ENCODE measurements at places on chromosomes 16 and 17. TPM values are rescaled to one million over a fixed set of nuclear protein-coding genes. Genes with fewer than 3 reads are reported as not detected.

DNA sequence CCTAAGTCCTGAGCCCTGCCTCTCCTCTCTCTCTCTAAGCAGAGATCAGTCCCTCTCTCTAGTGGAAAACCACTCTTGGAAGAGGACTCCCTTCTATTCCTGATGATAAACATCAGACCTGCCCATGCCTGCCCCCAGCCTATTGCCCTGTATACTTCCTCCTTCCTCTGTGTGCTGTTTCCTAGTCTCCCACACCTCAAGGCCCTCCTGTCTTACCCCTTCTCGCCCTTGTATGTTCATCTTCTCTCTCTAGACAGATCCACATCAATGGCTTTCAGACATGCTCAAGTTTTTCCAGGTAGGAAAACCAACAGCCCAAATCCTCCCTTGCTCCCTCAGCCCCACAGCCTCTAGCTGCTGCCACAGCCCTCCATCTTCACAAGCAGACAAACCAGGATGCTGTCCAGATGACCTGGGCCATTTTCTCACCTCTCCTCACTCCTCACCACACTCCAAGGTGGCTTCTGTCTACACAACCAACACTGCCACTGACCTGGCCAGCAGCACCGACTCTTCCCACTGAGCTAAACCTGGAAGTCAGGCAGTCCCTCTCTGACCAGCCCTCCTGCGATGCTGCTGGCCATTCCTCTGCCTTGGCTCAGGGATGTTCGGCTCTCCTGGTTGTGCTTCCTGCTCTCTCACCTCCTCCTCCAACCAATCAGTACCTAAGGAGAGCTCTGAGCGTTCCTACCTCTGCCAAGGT is 36.3 kb downstream of the MARF1 start:
- H3K4me1 ChIP-seq = peaks cover 52% of the 10 kb centered on the region
- no peaks in the 10 kb centered on the region for H3K27me3 ChIP-seq
- peaks cover 38% of the 10 kb centered on the region for H3K36me3 ChIP-seq
- H3K27ac ChIP-seq = peak overlapping the region; percentile 90
- no peak for DNase-seq

GRCh38 chr17:17683710-17684365 is 2.6 kb downstream of the RAI1 start:
- H3K4me1 ChIP-seq = no peaks in the 10 kb centered on the region
- H3K36me3 ChIP-seq = no peaks in the 10 kb centered on the region
- H3K27me3 ChIP-seq = no peaks in the 10 kb centered on the region
- no peak overlapping the region for H3K4me3 ChIP-seq

GRCh38 chr17:75084039-75084660 is 3.6 kb upstream of the SLC16A5 start:
- H3K27me3 ChIP-seq = no peaks in the 10 kb centered on the region
- no peaks in the 10 kb centered on the region for H3K36me3 ChIP-seq
- no peak for DNase-seq
- H3K4me3 ChIP-seq = no peak overlapping the region
- H3K27ac ChIP-seq = peak overlapping the region; percentile 72
- H3K4me1 ChIP-seq = no peaks in the 10 kb centered on the region

DNA sequence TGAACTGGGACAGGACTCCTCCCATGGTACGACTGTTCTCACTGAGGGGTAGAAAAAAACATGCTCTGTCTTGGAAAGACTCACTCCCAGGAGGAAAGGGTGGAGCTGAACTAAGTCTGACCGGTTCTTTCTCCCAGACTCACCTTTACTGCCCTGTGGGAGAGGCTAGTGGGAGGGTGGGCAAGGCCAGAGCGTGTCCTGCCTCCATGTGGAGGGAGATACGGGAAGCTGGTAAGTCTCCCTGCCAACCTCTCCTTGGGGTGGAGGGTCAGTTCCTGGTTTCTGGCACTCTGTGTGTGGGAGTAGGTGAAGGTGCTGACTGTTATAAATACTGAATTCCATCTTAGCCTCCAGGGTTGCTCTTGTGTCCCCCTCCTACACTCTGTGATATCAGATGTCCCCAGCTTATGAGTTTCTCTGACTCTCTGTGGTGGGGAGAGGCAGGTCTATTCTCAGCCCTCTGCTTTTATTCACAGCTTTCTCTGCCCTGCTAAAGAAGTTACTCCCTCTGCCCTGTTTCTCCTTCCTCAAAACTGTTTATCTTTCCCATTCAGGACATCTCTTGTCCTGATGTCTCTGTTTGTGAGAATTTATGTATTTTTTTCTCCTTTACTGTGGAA is 26.9 kb upstream of the FAM20A start:
- no peak overlapping the region for H3K27ac ChIP-seq
- H3K27me3 ChIP-seq = no peaks in the 10 kb centered on the region
- no peak for DNase-seq
- no peaks in the 10 kb centered on the region for H3K4me1 ChIP-seq
- H3K36me3 ChIP-seq = no peaks in the 10 kb centered on the region
- H3K4me3 ChIP-seq = no peak overlapping the region

- no peaks in the 10 kb centered on the region for H3K4me1 ChIP-seq
- no peaks in the 10 kb centered on the region for H3K27me3 ChIP-seq
- H3K4me3 ChIP-seq = no peak overlapping the region
Observed at GRCh38 chr17:36505171-36505570, 18.7 kb downstream of the ZNHIT3 start.

GRCh38 chr17:55728833-55729232 is 6.2 kb upstream of the TMEM100 start:
- H3K27me3 ChIP-seq = no peaks in the 10 kb centered on the region
- no peak overlapping the region for H3K27ac ChIP-seq
- H3K4me3 ChIP-seq = no peak overlapping the region
- DNase-seq = no peak
- H3K4me1 ChIP-seq = peaks cover 36% of the 10 kb centered on the region

TLCD1 gene
- total RNA-seq = 3.0 TPM

RHBDL1 gene
- total RNA-seq = 0.81 TPM

CACNA1H gene
- total RNA-seq = 9.0 TPM

- H3K36me3 ChIP-seq = no peaks in the 10 kb centered on the region
- H3K4me3 ChIP-seq = no peak overlapping the region
- no peaks in the 10 kb centered on the region for H3K4me1 ChIP-seq
- DNase-seq = no peak
- no peaks in the 10 kb centered on the region for H3K27me3 ChIP-seq
Observed at GRCh38 chr17:51721730-51722129, 436.8 kb downstream of the CA10 start.

TBC1D3I gene
- total RNA-seq = not detected

Data from right lobe of liver (tissue), 6 donors.